ENCODE measurements at places on chromosomes 11 and 22.

- no peak for DNase-seq
Measured at GRCh38 chr11:70885281-70886231, 366.8 kb downstream of the SHANK2 start.

DNA sequence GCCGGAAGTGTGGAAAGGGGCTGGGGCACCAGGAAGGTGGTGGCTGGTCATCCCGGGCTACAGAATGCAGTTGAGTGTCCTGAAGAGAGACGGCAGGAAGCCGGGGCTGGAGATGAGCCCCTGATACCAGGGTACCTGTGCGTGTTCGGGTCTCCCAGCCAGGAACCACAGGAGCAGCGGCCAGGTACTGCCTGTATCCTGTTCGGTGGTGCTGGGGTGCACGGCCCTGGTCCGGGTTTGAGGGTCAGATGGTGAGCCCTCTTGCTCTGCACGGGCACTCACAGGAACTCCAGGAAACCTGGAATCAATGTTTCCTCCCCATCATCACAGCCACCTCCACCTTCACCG is 253.1 kb upstream of the B3GAT1 start:
- DNase-seq, result no peak

- no peak for DNase-seq
Measured at GRCh38 chr11:31921081-31921480, 110.0 kb upstream of the PAX6 start.

DNA sequence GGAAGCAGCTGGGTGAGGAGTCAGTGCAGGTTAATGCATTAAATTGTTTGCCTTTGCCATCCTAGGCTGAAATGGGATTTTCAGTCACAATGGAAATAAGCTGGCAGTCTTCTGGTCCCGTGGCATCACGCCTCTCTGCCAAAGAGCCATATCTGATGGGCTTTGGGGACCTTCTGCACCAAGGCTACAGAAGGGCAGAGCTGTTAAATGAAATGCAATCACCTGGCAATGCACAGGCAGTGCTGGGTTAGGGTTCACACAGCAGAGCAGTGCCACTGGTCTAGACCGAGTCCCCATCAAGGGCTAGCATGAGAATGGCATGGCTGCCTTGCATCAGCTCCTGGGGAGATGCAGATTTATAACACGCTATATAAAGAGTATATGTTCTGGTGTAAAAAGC is 749.2 kb downstream of the NTM start:
- DNase-seq, result no peak

GRCh38 chr11:92322225-92322624 is 97.6 kb downstream of the FAT3 start:
- no peak for DNase-seq

GRCh38 chr11:47285969-47286770 is 16.2 kb downstream of the MADD start:
- DNase-seq, result no peak

DNA sequence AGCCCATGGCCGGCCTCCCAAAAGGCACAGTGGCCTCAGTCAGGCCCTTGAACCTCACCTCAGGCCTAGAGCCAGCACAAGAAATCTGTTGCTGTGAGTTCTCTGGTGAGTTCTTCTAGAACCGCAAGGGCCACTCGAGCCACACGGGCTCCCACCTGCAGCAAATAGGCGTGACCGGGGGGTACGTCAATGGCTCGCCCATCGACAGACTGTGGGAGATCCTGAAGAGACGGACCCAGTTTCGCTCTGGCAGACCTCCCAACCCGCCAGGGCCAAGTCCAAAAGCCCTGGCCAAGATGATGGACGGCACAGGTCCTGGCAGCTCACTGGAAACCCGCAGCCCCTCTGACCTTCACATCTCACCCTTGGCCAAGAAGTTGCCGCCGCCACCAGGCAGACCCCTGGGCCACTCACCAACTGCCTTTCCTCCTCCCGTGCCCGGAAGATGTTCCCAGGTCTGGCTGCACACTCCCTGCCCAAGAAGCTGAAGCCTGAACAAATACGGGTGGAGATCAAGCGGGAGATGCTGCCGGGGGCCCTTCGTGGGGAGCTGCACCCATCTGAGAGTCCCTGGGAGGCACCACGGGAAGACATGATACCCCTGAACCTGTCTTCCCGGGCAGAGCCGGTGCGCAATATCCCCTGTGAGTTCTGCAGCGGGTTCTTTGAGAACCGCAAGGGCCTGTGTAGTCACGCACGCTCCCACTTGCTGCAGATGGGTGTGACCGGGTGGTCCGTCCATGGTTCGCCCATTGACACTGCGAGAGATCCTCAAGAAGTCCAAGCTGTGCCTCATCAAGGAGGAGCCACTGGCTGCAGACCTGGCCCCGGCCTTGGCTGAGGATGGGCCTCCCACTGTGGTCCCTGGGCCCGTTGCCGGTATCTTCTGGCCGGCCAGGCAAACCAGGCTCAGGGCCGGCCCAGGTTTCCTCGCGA is 544.2 kb upstream of the CCDC179 start:
- DNase-seq, result no peak

DNA sequence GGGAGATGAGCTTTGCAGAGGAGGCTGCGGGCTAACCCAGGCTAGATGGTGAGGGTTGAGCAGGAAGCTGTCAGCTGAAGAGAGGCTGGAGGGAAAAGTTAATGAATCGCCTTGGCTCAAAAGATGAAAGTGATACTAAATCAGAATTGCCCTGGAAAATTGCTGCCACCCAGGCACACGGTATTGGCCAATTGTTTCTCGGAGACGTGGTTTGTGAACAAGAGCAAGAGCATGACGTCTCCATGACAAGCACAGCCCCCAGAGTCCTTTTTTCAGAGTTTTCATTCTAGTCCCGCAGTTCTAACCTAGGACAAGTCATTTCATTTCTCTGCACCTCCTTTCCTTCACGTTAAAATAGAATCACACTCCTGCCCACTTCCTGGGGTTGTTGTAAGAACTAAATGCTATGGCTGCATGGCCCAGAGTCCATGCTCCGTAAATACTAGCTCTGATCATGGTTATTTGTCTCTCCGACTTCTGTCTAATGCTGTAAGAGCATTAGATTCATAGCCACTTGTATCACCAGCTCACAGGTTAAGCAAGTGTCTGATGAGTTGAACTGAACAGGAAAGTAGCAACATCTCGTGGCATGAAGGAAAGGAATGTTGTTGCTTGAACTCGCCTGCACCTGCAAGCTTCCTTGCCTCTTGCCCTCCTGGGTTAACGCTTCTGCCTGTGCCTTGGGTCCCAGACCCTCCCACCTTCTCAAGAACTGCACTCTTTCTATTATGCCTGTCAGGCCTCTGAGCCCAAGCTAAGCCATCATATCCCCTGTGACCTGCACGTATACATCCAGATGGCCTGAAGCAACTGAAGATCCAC is 33.8 kb upstream of the NUP50 start:
- no peak for DNase-seq

All from transverse colon (tissue), 4 donors.